ENCODE measurements at places on chromosomes 5 and 9.

GRCh38 chr9:18466101-18466500 lies 7.9 kb upstream of the ADAMTSL1 start:
- no peak for DNase-seq

GRCh38 chr9:137761793-137762192 lies 115.8 kb upstream of the CACNA1B start:
- no peak for DNase-seq

GRCh38 chr5:138967791-138968448 lies 92.8 kb upstream of the LRRTM2 start:
- no peak for DNase-seq

- DNase-seq, result no peak
Observed at GRCh38 chr5:60522292-60522905, 177.6 kb downstream of the DEPDC1B start.

- no peak for DNase-seq
Observed at GRCh38 chr5:93572608-93573353, 8.2 kb downstream of the NR2F1-AS1 start.

- no peak for DNase-seq
Observed at GRCh38 chr9:2874001-2874750, 30.3 kb upstream of the PUM3 start.

- DNase-seq, result no peak
Observed at GRCh38 chr9:1473956-1474634, 423.9 kb downstream of the DMRT2 start.

Data from stimulated activated CD4-positive, alpha-beta T cell treated with anti-CD3 and anti-CD28 coated beads, Interleukin-15, amount 100 ng/mL, for 1 hour (primary cell).